ENCODE measurements at places on chromosomes 12 and 14.
A peak's percentile ranks its signal among the peaks of the same experiment; 100 is the strongest.

DNA sequence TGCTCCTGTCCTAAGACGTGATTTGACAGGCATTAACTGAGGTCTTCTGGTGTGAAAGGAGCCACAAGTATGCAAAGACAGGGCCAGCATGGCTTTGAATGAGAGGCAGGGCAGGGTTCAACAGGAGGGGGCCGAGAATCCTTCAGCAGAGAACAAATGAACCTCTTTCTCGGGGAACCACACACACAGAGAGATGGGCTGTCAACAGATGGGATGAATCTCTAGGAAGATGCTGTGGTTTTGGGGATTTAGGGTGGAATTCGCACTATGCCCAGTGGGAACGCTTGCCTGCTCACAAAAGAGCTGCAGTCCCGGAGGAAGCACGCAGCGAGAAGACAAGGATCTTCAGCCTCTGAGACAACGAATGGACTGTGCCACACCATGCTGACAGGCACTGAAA lies 513.4 kb downstream of the GLT1D1 start:
- DNase-seq: no peak

- no peak for DNase-seq
These were observed 71.3 kb downstream of the FBXL14 start for GRCh38 chr12:1523046-1523445.

DNA sequence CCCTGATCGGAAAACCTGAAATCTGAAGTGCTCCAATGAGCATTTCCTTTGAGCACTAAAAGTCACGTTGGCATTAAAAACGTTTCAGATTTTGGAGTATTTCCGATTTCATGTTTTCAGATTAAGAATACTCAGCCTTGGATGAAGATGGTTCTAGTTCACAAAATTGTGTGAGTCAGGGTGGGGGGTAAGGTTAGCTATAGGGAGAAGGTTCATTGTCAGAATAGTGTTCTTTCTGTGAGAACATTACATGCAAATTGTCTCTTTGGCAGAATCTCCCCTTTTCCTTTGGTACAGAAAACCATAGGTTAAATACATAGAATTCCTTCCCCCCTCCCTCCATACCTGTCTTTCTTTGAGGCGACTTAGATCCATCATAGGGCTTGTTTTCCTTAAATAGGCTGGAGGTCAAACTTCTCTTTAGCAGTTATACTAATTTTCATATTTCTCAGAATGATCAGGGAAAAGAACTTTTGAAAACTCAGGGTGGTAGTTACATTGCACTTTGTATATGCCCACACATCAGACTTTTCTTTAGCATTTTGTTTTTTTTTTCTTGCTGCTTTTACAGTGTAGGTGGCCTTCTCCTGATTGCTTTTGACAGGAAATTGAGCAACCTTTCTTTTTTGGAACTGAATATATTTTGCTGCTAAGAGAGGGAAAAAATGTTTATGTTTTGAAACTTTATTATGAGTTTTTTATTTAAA lies 503.5 kb downstream of the PCNX1 start:
- no peak for DNase-seq

DNA sequence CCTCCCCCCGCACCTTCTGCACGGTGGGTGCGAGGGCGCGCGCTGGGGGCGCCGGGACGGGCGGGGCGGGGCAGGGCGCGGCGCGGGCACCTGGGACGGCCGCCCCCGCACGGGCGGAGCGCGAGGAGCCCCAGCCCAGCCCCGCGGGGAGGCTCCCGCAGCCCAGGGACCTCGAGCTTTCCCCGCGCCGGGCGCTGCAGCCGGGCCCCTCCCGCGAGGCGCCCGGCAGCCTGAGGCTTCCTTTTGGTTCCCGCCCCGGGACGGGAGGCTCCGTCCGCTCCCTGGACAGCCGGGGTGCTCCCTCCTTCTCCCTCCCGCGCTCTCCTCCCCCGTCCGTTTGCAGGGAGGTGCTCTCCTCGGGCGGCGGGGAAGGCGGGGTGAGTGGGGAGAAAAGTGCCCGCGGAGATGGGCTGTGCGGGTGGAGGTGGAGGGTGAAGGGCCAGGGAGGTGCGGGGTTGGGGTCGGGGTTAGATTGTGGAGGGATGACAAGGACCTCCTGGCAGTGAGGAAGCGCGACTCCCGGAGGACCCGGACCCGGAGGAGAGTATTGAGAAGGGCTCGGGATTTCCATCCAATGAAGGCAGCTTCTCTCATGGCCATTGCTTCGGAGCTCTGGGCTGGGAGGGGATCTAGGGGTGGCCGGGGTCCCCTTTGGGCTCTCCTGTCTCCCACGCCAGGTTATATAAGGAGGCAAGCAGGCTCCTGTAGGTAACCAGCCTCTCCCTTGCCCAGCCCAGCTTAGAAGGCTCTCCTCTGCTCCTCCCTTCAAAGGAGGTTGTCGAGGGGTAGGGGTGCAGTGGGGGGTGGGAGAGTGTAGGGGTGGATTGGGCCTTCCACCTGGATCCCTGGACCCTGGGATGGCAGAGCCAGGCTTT lies 645 bp downstream of the JDP2 start:
- DNase-seq: no peak

- DNase-seq: no peak
These were observed 1.1 kb downstream of the NFE2 start for GRCh38 chr12:54299515-54300224.

DNA sequence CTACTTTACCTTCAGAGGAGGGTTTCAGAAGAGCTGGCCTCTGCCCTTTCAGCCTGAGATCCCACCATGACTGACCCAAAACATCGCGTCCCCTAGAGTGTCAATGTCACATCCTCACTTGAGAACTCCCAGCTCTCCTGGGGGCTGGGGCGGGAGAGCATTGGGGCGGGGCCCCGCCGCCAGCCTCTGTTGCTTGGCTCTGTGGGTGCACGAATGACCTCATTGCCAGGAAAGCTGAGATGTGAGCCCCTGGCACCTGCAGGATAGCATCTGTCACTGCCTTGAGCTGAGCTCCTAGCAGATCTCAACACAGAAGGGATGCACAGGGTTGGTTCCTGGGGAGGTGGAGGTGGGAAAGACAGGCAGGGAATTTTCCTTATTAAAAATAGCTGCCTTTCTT lies 20.6 kb upstream of the MYL2 start:
- DNase-seq: no peak

DNA sequence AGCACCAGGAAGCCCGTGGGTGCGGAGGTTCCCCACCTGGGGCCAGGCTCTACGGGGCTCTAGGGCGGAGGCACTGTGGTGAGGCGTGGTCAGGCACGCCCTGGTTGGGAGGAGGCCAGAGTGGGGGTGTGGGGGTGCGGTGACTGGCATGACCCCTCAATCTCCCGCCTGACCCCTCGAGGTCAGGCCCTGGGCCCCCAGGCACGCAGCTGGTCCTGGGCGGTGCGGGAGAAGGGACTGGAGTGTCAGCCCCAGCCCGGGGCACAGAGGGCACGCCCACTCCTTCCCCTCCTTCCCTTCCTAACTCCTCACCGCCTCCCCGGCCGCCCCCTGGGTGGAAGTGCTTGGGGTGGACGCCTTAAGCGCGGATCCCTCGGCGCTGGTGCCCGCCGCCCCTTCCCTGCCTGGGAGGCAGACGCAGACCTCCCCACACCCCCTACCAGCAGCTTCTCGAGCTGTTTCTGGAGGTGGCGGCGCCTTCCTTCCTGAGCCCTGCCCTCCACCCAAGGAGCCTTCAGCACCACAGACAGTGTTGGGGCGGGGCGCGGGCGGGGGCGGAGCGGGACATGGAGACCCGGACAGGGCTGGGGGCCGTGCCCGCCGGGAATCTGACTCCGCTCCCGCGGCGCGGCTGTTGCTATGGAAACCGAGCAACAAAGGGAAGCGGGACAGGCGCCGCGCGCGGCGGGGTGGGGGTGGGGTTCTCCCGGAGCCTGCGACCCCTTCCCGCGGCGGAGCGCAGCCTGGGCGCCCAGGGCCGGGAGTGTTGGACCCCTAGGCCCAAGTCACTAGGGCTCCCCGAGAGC lies 741 bp upstream of the CRIP2 start:
- peak; percentile 83 for DNase-seq

DNA sequence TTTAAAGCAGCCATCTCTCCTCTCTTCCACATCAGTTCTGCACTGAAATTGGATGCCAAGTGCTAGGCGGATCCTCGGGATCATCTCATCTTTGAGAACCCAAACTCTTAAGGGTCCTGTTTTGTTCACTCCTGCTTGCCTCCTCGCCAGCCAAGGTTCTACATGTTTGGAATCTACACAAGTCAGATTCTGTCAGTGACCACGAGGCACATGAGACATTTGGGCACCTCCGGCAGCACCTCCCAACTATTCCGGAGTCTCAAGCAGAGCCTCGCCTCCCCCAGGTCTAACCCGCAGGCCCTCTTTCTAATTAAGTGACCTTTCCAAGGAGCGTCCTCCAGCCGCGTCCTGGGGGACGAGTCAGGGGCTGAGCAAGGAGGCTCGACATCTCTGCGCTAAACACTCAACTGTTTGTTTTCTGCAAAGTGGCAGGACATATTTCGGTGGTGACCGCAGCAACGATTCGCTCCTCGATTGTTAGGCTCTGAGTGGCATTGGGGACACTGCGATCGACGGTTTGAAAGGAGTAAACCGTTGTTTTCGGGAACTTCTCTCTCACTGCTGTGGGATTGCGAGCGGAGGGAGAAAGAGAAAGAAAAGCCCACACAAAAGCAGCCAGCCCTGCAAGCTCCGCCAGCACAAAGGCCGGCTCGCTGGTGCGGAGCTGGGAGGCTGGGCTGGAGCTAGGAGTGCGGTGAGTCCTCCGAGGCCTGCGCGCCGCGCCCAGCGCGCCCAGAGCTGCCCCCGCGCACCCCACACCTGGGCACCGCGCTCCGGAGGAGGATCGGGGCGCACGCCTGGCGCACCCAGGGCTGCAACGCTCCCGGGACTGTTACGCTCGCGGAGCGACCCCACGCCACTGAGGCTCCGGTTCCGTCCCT lies 640 bp downstream of the ARMH4 start:
- no peak for DNase-seq

- no peak for DNase-seq
These were observed 745 bp upstream of the NAA30 start for GRCh38 chr14:57389646-57390036.

DNA sequence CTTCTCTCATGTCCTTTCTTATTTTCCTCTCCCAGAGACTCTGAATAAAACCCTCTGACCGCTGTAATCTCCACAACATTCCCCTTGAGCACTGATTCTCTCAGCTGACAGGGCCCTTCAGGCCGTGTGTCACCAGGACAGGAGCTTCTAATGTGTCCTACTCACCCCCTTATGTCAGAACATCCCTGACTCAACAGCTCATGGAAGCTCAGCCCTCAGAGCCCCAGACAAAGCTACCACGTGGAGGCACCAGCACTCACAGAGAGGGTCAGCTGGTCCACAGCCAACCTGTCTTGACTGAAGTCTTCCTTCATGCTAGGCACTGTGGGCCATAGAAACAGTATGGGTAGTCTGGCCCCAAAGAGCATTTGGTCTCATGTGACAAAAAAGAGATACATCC lies 49.8 kb downstream of the SMUG1 start:
- DNase-seq: no peak

DNA sequence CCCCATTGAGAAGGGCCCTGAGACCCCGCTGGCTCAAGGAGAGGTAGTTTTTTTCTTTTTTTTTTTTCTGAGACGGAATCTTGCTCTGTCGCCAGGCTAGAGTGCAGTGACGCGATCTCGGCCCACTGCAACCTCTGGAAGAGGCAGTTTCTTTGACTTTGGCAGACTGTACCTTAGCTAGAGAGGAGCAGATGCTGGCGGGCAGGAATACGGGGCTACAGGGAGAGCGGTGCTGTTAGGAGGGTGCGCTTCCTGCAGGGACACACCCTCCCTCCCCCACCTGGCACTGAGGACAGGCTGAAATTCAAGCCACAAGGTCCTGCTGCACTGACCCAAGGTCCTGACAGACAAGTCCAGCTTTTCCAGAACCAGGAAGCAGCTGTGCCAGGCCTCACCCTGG lies 32.2 kb upstream of the NUDT14 start:
- DNase-seq: no peak

GRCh38 chr14:61505815-61506809 lies 184.7 kb downstream of the PRKCH start:
- no peak for DNase-seq

- no peak for DNase-seq
These were observed 27.1 kb downstream of the LTBP2 start for GRCh38 chr14:74584951-74585350.

- DNase-seq: peak; percentile 59
These were observed 1059.8 kb downstream of the TMEM121 start for GRCh38 chr14:106586098-106586704.

DNA sequence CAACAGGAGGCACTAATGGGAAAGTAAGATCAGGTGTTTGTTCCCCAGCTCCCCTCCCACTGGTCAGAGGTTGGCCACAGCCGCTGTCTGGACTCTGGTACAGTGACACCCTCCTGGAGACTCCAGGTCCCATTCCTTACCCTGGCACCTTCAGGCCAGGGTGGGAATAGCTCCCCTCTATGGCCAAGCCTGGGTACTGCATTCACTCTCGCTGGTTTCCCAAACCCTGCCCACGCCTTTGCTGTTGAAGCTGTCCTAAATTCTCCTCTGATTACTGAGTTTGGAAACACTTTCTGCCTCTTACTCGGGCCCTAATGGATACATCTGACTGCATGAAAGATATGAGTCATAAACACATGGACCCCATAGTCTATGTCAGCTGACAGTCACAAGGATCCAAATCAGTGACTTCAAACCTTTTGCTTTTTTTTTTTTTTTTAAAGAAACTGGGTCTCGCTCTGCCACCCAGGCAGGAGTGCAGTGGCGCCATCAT lies 17.9 kb downstream of the HRK start:
- DNase-seq: no peak

DNA sequence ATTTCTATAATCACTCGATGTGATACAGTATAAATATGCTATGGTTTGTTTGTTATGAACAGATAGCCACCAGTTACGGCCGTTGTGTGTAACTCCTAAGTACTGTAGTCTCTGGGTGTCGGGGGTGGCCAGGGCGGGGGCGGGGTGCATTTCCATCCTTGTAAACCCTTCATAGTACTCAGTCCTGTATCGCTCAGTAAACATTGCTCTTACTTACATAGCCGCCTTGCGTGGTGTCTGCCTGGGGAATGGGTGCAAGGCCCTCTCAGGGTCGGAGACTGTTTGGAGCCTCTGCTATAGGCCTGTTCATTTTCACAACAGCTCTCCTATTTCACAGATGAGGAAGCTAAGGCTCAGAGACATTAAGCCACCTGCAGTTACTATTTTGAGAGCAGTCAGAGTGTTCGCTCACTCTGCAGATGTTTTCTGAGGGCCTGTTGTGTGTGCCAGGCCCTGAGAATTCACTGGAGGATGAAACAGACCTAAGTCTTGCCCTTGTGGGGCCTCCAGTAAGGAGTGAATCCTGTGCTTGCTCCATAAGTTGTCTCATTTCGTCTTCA lies 42.5 kb downstream of the JDP2 start:
- no peak for DNase-seq

DNA sequence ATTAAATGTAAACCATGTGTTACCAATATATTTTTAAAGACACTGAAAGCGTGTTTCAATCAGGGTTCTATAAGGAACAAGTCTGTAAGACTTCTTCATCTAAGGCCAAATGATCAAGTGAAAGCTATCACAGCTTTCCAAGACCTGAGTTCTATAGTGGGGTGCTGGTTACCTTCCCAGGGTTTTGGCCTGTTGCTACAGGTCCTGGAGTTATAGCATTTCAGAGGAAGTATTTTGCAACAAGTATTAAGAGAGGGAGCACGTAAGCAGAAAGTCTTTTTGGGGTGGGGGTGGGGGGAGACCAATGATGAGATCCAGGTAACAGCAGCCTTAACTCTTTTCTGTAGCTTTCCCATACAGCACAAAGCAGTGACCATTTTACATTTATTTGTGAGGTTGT lies 43.8 kb downstream of the FOXN3 start:
- no peak for DNase-seq

- no peak for DNase-seq
These were observed 22.3 kb downstream of the LRIG3 start for GRCh38 chr12:58897969-58898368.
